Cortex of kidney (tissue), 1 donor: ENCODE measurements at places on chromosomes 1 and 21.

- DNase-seq = no peak
Observed at GRCh38 chr1:66642992-66643391, 109.0 kb downstream of the SGIP1 start.

DNA sequence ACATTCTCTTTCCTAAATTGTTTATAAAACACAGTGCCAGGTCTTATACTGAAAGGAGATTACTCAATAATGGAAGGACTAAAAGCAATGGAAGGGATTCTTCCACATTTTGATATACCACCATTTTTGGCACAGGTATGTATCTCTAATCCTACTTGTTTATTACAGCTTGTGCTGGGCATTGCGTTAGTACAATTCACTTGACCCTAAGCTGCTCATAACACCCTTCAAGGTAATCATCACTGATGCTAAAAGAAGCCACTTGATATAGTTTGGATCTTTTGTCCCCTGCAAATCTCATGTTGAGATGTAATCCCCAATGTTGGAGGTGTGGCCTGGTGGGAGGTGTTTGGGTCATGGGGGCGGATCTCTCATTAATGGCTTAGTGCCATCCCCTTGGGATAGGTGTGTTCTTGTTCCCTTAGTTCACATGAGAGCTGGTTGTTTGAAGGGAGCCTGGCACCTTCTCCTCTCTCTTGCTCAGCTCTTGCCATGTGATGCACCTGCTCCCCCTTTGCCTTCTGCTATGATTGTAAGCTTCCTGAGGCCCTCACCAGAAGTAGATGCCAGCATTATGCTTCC, 71.1 kb downstream of the NIBAN1 start:
- DNase-seq = no peak

DNA sequence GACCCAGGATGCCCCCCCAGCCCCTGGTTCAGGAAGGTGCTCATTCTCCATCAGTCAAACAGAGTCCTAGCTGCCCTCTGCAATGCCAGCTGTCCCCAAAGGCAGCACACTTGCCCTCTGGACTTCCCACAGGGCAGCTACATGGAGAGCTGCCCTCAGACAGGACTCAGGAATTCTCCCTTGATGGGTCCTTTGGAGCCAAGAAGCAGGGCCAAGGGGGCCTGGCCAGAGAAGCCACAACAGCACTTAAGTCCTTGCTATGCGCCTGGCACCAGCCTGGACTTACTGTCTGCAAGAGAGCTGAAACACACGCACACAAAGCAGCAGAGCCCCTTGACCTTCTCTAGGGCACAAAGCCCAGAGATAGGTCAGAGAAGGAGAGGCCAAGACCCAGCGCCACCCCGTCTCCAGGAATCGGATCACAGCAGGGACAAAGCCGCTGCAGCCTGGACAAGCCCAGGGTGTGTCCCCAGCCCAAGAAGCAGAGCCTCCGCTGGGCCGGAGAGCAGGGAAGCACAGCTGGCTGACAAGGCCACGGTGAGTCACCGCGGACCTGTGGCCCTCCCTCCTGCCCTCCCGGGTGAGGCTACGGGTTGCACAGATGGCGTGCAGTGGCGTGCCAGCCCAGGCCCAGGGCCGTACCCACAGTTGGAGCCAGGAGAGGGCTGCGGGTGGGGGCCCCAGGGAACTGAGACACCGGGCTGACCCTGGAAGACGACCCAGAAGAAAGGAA, 1.7 kb downstream of the WNT9A start:
- DNase-seq = no peak

GRCh38 chr1:237748171-237748960, 142.4 kb downstream of the ZP4 start:
- no peak for DNase-seq

- no peak for DNase-seq
Observed at GRCh38 chr1:197910120-197910991, 6.8 kb upstream of the LHX9 start.

GRCh38 chr1:203995228-203995627, 77.7 kb upstream of the SOX13 start:
- no peak for DNase-seq

- DNase-seq = no peak
Observed at GRCh38 chr1:217182992-217183391, 447.9 kb downstream of the GPATCH2 start.

DNA sequence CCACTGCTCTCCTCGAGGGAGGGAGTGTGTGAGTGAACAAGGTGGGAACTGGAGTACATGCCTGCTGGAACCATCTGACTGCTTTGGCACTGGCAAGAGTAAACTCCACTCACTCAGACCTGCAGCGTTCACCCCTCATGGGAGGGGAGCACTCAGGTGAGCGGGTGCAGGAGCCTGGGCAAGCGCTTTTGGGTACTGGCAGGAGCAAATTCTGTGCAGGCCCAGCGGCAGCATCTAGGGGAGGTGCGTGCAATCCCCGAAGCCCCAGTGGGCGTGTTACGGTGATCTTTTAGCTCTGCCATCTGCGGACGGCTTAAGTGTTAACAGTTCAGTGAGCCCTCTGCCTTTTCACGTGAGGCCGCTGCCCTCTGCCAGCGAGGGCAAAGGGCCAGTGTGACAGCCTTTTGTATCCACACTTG, 127.4 kb downstream of the PATJ start:
- no peak for DNase-seq

- no peak for DNase-seq
Observed at GRCh38 chr1:13871413-13871812, 171.4 kb downstream of the PRDM2 start.

- DNase-seq = no peak
Observed at GRCh38 chr1:119582801-119583200, 65.3 kb downstream of the ZNF697 start.

DNA sequence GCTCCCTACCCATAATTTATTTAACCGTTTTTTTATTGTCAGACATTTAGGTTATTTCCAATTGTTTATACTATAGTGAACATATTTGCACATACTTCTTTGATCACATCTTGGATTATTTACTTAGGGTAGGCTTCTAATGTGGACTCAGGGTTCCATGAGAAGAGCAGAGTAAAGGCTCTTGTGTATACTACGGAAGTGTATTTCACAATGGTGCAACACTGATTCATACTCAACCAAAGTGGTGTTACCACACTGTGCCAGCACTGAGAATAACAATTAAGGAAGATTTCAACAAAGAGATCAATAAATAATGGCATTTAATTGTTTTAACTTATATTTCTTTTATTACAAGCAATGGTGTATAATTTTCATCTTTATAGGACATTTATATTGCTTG, 251.2 kb downstream of the ZNF326 start:
- no peak for DNase-seq

DNA sequence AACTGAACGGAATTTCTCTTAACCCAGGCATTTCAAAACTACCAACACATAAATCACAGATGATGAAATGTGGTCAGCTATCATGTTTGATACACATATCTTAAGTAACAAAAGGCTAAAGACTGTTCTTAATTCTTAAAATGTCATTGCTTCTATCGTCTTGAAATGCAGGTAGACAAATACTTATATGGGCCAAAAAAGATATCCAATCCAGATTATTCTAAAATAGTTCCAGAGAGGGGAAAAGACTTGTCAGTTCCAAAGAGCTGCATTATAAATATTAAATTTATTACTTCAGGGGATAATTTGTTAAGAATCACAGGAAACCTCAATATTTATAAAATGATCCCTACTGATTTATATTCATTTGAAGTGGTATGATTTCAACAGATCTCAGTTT, 259.4 kb downstream of the FAF1 start:
- no peak for DNase-seq

DNA sequence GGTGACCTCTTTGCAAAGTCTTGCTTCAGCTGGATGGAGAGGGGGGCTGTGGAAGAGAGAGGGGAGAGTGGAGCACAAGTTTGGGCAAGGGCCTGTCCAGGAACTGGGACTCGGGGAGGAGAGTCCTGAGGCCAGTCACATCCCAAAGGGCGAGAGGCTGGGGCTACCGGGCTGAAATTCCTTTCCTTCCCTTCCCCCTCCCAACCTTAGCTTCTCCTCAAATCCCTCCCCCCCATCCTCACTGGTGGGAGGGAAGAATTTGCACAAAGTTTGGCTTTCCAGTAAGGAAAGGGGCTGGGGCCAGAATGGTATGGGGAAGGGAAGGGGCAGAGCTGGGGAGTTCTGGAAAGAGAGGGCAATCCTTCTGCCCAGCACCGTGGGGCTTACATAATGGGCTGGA, 854 bp downstream of the CNTN2 start:
- no peak for DNase-seq

DNA sequence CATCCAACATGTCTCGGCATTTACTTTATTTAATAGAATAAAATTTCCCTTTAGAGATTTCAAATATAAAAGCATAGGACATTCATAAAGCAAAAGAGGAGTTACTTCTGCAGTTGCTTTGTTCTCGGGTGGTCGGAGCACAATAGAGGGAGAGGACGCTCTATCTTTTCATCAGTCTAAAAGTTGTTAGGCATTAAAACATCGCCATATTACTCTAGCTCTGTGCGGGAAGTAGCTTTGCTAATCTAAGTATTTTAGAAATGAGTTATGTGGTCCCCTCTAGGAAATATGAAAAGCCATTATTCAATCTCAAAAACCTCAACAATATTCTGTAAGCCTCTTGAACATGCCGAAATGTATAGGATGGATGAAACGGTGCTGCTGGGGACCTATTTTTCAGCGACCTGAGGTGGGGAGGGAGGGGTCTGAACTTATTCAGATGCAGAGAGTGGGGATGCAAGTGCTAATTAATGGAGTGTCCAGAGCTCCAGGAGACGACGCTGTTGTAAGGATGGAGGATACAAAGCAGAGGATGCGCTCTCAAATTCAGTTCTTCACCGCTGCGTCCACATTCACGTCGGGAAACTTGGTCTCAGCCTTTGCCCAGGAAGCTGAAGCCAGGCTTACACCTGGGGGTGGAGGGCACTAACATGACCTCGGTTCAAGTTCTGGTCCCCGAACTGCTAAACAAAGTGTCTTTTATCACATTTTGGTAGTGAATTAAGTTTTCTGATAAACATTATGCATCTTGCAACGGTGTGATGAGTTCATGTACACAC, 6.3 kb downstream of the CDKN2C start:
- DNase-seq = no peak

DNA sequence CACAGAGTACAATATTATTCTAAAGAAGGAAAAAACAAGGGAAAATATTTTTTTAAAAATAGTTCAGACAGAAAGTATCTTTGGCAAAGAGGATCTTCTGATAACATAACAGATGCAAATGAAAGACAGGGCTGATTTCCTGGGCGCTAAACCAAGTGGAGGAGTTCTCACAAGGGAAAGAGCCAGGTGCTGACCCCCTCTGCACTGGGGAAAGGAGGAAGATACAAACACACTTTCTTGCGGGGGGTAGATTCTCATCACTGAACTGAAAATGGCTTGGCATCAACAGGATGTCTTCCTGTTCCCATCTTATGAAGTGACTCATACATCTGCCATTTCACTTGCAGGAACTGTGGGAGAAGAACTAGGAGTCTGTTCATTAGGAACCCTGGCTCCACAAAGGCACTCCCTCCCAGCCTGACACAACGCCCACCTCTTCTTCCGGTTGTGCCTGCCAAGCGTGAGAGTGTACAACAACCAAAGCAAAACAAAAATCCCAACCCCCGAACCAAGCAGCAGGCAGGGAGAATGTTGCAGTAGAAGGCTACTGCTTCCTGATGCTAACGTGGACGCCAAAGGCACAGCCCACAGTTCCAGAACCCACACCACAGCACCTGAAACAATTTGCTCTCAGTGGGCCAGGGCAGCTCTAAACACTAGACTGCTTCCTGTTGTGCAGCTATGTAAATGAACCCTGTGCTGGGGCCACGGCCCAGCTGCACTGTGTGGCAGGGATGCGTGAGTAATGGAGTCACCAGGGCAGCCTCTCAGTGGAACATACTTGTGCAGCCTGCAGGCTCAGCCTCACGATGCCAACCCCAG, 51.0 kb downstream of the GADD45A start:
- no peak for DNase-seq

- no peak for DNase-seq
Observed at GRCh38 chr1:156748670-156749418, 2.6 kb downstream of the HDGF start.

DNA sequence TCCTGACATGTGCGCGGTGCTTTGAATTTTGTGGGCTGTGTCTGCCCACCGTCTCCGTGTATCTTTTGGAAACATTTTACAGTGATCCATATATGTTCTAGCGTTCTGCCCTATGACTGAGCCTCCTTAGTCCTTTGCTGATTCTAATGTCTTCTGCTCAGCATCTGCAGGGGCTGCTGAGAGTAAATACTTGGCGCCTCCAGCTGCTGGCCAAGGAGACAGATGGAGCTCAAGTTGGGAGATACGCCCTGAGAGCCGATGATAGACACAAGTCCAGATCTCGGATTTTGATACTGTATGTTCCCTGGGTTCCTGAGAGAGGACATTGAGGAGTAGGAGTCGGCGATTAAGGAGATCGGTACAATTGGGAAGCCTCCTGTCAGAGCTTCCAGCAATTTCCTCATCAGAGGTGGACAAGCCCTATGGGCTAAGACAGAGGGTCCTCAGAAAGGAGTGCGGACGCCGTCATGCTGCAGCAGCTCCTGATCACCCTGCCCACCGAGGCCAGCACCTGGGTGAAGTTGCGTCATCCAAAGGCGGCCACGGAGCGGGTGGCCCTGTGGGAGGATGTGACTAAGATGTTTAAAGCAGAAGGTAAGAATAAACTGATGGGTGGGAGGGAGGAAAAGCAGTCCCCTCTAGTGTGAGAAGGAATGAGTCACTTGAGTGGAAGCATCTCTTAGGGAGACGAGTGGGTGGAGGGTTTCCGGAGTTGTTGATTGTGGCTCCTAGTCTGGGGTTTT, 390 bp downstream of the ZFP69B start:
- no peak for DNase-seq

GRCh38 chr21:41815652-41816582, 49.1 kb upstream of the RIPK4 start:
- DNase-seq = no peak

DNA sequence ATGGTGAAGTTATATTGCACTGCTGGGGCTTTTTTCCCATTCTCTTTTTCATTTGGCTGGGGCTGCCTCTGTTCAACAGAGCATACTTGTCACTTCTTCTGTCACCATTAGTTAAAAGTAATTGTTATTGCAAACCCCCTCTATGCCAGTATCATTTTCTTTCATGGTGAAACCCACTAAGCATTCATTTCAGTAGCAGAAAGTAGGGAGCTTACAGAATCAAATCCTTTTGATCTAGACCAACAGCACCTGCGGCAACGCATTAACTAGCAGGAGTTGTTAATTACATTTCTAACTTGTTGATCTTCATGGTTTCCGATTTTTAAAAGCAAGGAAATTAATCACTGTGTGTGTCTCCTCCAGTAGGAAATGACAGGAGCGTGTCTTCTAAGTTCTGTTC, 15.0 kb downstream of the SMYD2 start:
- DNase-seq = no peak

GRCh38 chr1:54311506-54311905, 94.7 kb downstream of the SSBP3 start:
- no peak for DNase-seq

- DNase-seq = no peak
Observed at GRCh38 chr1:178927003-178927402, 56.1 kb upstream of the ANGPTL1 start.
